Psoas muscle (tissue), 8 donors: ENCODE measurements at places on chromosomes 3 and 15. TPM values are rescaled to one million over a fixed set of nuclear protein-coding genes. Genes with fewer than 3 reads are reported as not detected.

- no peak for DNase-seq
These were observed 1234.7 kb downstream of the ROBO2 start for GRCh38 chr3:78274475-78275065.

GRCh38 chr3:6994081-6994668 lies 133.3 kb downstream of the GRM7 start:
- DNase-seq: no peak

DNA sequence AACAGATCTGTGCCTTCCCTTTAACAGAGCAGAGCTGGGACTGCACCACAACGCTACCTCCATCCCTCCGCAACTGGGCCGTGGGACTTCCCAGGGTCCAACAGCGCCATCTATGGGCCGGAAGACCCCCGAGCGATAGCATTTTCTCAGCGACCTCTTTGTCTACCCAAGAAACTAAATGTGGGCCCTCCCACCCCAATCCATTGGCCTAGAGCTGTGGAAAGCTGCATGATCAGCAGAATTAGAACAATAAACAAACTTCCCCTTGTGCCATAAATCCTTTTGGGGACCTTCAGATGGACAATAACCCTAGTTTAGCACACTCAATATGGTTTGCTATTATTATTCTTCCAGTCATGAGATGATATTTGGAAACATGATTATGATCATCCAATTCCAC lies 74.8 kb upstream of the NTRK3 start:
- no peak for DNase-seq

GRCh38 chr15:60737217-60737616 lies 258.3 kb upstream of the ICE2 start:
- no peak for DNase-seq

DNA sequence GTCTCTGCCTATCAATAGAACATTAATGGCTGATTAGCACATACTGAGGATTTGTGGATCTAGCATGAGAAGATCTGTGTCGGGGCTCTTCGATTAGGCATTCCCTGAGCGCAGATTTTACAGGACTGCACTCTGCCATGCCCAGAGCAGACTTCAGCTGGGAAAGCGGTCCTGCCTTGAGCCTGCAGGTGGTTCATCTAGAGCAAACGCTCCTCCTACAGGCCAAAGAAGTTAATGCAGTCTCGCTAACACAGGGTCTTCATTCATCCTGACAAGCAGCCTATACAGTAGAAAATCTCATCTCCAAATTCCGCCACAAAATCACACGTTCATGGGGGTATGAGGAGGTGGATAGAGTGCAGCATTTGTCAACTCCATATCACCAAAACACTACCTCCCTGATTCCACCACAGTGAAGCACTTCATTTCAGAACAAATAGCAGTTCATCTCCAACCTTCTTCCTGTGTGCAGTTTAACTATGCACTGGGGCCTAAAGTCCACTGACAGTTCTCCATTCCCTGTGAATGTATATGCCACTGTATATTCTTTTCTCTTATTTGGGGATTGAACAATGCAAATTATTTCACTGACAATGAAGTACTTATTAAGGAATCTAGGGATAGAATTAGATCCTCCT lies 405.8 kb downstream of the IGSF11 start:
- no peak for DNase-seq

- DNase-seq: peak; percentile 81
These were observed 50.9 kb downstream of the MYL3 start for GRCh38 chr3:46812237-46812791.

- DNase-seq: no peak
These were observed 11.2 kb upstream of the CAPN3 start for GRCh38 chr15:42348083-42348482.

DNA sequence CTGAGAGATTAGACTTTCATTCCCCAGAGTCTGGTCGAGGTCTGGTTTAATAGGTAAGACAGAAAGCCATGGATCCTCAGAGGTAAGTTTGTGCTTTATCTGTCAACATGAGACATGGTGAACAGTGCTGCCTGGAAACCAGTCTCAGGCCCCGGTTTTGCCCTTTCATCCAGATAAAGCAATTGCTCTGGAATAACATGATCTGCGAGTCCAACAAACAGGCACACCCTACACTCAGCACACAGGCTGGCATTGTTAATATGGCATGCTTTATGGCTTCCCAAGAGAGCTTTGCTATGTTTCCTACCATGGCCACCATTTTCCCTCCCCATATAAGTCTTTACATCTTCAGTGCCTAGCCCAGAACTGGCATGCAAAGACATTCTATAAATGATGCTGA lies 30.1 kb upstream of the MNS1 start:
- no peak for DNase-seq

The GNAT1 gene
- not detected for total RNA-seq
